Parietal lobe (tissue), 2 donors: ENCODE measurements at places on chromosomes 7 and 10. TPM values are rescaled to one million over a fixed set of nuclear protein-coding genes. Genes with fewer than 3 reads are reported as not detected.

Gene TSPAN12
- total RNA-seq = 4.7 TPM

Gene ANKRD30A
- not detected for total RNA-seq

Gene FAM241B
- total RNA-seq = 8.1 TPM

Gene OR13A1
- 0.63 TPM for total RNA-seq

Gene CTBP2
- total RNA-seq = 79.8 TPM

Gene PRLHR
- 3.8 TPM for total RNA-seq

Gene ZNF248
- total RNA-seq = 75.1 TPM

Gene PHKG1
- total RNA-seq = 4.4 TPM

Gene GOT1
- 22.8 TPM for total RNA-seq

Gene WDFY4
- 0.94 TPM for total RNA-seq

Gene CADPS2
- total RNA-seq = 10.0 TPM

Gene PNLIPRP2
- not detected for total RNA-seq

Gene PON1
- not detected for total RNA-seq

Gene ZNHIT1
- total RNA-seq = 23.5 TPM

Gene ZNF467
- 1.3 TPM for total RNA-seq

Gene TMEM236
- not detected for total RNA-seq

Gene LBX1
- not detected for total RNA-seq

Gene BTBD16
- total RNA-seq = not detected
